ENCODE measurements at places on chromosomes 6 and 20. TPM values are rescaled to one million over a fixed set of nuclear protein-coding genes. Genes with fewer than 3 reads are reported as not detected.

- DNase-seq = no peak
These were observed 27.6 kb downstream of the PARD6B start for GRCh38 chr20:50758992-50759391.

Gene CDC5L
- total RNA-seq = 10.9 TPM

Gene PROKR2
- not detected for total RNA-seq

GRCh38 chr6:150492507-150492906 lies 107.2 kb upstream of the PLEKHG1 start:
- DNase-seq = no peak

GRCh38 chr6:137349856-137350830 lies 131.0 kb upstream of the IFNGR1 start:
- DNase-seq = no peak

DNA sequence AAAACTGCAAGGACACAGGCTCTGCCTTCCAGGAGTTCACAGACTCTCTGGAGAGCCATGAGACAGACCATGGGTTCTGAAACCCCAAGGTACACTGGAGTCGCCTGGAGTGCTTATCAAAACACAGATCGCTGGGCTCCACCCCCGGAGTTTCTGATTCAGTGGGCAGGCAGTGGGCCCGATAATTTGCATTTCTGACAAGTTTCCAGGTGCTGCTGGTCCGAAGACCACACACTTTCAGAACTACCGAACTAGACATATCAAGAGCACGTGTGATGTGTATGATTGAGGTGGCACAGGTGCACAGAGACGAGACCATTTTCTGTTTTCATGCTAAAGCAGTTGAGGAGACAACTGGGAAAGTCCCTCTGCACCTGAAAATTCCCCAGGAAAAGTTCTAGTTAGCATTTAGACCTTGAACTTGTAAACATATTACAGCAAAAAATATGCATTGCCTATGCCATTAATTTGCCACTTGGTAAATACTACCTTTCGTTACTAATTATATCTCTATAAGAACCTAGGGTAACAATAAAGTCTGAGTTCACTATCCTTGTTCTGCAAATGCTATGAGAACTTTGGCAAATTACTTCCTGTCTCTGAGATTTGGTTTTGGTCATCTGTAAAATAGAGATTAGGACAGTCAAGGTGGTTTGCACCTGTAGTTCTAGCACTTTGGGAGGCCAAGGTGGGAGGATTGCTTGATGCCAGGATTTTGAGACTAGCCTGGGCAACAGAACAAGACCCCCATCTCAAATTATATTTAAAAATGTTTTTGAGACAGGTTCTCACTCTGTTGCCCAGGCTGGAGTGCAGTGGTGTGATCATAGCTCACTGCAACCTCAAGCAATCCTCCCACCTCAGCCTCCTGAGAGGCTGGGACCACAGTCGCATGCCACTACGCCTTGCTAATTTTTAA lies 14.3 kb upstream of the PIM1 start:
- no peak for DNase-seq

- no peak for DNase-seq
These were observed 55.2 kb downstream of the NEDD9 start for GRCh38 chr6:11177271-11177670.

GRCh38 chr20:17594443-17594842 lies 24.6 kb downstream of the DSTN start:
- no peak for DNase-seq
